ENCODE measurements at places on chromosomes 5 and 9.

DNA sequence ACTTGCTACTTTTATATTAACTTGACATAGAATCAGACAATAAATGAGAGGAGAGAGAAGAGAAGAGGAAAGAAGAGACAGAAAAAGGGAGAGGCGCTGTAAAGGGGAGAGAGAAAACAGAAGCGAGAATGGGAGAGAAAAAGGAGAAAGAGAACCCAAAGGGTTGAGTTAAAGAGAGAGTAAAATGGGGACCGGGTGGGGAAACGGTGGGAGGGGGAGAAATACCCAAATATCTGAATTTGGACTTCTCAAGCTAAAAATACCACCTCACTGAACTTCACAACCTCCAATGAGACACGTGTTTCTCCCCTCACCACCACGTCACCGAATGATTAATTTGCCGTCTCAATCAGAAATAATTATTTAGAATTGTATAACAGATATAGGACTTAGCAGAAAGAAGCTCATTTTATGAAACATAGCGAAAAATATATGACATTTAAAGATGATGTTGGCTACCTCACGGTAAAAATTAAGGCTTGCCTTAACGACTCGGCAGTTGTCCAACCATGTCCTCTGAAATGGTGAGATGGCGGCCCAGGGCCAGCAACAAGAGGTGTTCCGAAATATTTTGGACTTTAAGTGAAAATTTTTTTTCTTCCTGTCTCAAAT is 204.1 kb downstream of the MEF2C start:
- DNase-seq, result no peak

DNA sequence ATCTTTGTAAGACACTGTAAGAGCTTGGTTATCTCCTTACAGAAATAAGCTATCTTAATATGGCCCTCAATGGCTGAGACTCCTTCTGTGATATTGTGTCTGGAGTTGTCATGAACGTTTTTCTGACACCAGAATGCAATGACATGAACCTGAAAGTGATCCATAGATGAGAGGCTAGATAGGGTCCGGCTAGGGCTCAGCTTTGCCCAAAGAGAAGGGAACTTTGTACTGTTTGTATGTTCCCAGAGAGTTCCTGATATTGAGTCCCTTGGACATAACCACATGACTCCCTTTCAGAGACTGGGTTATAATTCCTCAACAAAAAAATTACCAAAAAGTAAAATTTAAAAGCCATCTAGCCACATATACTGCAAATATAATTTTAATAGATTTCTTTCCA is 575.8 kb upstream of the CLINT1 start:
- DNase-seq, result no peak

DNA sequence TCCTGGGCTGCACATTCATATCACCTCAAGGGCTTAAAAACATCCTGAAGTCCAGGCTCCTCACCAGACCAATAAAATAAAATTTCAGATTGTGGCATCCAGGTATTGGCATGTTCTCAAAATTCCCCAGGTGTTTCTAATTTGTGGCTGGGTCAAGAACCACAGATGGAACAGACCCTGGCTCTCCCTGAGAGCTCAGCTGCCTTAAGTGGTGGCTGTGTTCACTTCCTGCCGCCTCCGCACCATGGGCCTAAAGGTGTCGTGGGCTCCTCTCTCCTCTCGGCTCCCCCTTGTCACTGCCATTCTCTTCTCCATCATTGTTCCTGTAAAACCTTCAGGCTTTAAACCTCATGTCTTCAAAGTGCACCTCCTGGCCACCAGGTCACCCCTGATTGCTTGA is 17.8 kb upstream of the CCNJL start:
- DNase-seq, result peak; percentile 27

- no peak for DNase-seq
These were observed 20.0 kb upstream of the NPM1 start for GRCh38 chr5:171367424-171368370.

GRCh38 chr5:68336200-68336599 is 120.6 kb downstream of the PIK3R1 start:
- DNase-seq, result no peak

- no peak for DNase-seq
These were observed 10.4 kb upstream of the CEP120 start for GRCh38 chr5:123433596-123433995.

GRCh38 chr9:17462869-17463464 is 115.9 kb upstream of the SH3GL2 start:
- peak; percentile 32 for DNase-seq

GRCh38 chr5:73856997-73857396 is 231.0 kb downstream of the ARHGEF28 start:
- no peak for DNase-seq

- peak; percentile 29 for DNase-seq
These were observed 447 bp downstream of the CRAT start for GRCh38 chr9:129109952-129110739.

GRCh38 chr9:104553261-104553660 is 15.7 kb upstream of the OR13C8 start:
- no peak for DNase-seq

- DNase-seq, result no peak
These were observed 117.8 kb downstream of the CCDC192 start for GRCh38 chr5:127820910-127821553.

DNA sequence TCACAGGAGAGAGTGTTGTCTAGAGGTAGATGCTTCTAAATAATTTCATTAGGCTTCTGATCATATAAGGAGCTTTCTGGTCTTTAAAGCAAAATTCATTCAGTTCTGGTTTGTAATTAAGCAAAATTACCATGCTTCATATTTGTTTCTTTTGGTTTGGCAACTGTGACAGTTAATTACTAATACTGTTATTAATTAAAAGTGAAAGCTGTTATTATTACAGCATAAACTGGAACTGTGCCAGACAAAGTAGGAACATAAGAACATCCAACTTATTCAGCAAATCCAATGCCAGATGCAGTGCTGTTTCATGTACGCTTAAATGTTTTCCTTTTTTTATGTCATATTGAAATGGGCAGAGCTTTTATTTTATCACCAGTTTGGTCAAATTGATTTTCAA is 70.4 kb upstream of the DAB2 start:
- DNase-seq, result no peak

- DNase-seq, result no peak
These were observed 7.3 kb downstream of the CDC14B start for GRCh38 chr9:96612105-96612965.

DNA sequence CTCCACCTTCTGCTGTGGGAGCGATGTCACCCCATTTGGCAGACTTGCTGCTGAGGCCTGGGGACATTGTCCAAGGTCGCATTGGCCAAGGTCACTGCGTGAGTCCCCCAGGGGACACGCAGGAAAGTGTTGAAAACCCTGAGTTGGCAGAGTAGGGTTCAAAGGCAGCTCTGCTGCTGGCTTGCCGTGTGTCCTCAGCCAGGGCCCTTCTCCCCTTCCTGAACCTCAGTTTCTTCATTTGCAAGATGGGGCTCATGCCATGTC is 14.0 kb downstream of the ASS1 start:
- DNase-seq, result no peak

- no peak for DNase-seq
These were observed 99.1 kb downstream of the ENC1 start for GRCh38 chr5:74541381-74541781.

GRCh38 chr5:119059740-119060255 is 11.1 kb upstream of the DMXL1 start:
- no peak for DNase-seq

DNA sequence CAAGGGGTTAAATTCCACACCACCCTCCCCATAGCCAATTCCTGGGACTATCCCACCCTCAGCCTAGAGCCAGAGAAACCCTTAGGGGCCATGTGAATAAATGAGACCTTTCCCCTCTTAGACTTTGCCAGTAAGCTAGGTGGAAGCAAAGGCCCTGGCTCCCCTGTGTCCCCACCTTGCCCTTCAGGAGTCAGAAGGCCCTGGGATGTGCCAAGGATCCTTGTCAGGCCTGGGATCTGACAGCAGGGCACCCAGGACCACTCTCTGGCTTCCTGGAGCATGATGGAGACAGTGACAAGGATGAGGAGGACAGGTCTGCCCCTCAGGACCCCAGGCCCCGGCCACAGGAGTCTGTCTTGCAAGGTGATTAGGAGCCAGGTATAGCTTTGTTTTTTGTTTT is 125.0 kb upstream of the HAND1 start:
- no peak for DNase-seq

- no peak for DNase-seq
These were observed 454.2 kb downstream of the TLE4 start for GRCh38 chr9:80025796-80026520.

GRCh38 chr9:133897675-133898074 is 94.4 kb downstream of the VAV2 start:
- DNase-seq, result no peak

DNA sequence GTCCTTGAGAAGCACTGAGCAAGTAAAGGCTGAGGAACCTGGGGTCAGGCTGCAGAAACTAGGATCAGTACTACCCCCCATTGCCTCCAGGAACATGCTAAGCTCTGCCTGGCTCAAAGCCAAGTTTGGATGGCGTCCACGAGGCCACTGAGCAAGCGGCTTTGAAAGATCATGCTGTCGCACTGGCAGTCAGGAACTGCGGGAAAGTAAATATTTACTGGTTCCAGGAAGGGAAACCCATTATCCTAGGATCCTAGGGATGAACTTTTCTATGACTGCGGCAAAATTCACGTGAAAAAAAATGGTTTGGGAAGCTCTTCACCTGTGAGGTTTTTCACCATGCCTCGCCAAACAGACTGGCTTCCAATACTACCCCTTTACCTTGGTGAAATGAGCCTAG is 75.3 kb upstream of the PJA2 start:
- no peak for DNase-seq

DNA sequence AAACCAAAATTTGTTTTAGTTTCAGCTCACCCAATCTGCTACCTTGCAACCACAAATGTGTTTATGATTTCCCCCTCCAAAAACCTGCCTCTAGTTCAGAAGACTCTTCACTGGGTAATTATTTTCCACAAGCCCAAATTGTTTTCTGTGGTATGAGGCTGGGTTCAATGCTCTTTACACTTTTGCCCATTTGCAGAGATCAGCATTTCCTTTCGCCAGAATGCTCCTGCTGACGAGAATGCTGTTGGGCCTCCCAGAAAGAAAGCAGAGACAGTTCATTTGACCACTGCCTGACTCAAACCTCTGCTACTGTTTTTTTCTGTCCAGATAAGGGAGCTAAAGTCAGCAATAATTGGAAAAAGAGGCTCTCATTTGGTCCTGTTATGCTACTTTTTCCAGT is 427.3 kb downstream of the PDE4D start:
- DNase-seq, result no peak

GRCh38 chr5:72107131-72107900 is at the start of gene MAP1B:
TSS of gene MAP1B (plus strand) at chr5:72107475. CDS start at chr5:72107532, 57 bp downstream.
- DNase-seq, result no peak

DNA sequence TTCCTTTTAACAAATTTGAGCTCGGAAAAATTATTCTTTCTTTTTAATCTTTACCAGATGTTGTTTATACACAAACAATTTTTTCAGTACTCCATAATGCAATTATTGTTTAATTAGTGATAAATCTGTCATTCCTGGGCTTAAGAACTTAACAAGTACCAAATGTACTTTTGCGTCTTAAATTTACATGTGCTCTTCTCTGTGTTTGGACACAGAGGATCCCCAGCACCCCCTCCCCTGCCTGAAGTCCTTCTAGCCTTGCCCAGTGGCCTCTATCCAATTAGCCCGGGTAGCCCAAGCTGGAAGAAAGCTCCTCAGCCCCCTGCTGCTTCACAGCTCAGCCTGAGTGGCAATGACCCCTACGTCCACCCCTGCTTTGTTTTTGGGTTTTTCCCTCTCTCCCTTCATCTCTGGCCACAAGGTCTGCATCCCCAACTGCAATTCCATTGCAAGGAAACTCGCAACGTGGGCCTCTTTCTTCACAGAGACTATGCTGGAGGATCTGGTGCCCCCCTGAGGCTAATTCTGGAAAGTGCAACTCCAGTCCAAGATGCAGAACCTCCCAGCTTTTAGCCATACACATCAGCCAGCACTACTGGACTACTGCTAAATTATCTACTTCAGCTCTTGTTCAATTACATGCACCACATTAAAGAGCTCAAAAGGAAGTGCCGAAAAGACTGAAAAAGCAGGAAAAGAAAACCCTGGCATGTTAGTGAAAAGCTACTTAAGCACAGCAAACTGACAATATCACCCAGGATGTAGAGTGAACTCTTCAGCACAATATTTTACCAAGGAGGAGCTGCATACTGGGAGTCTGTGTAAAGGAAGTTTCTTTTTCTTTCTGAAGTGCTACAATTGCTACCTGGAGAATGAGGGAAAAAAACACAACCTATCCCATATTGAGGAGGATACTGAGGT is 186.2 kb downstream of the FANCC start:
- DNase-seq, result peak; percentile 70

GRCh38 chr5:143642791-143643190 is 169.2 kb upstream of the HMHB1 start:
- DNase-seq, result no peak

DNA sequence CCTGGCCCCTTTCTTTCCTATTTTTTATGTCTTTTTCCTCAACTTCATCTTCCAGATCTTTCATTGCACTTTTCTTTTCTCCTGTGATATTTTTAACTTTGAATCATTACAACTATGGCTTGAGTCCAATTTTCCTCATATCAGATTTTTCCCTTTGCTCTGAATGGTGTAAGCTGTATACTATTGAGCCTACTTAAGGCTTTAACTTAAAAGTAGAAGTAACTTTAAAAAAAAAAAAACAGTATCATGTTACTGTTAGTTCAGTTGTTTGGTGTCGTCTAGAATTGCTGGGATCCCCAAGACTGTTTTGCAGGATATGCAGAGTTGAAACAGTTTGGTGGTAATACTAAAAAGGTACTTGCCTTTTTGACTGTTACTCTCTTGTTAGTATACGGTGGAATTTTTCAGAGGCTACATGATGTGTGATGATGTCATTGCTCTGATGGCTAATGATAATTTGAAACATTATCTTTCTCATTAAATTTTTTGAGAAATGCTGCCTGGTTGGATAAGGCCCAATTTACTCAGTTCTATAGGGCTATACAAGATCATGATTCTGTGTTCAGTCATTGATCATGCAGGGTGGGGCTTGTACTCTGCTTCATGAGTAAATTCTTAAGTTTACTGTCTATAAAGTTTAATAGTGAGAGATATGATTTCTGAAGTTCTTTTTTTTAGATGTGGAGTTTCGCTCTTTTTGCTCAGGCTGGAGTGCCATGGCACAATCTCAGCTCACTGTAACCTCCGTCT is 8.8 kb downstream of the NAA35 start:
- no peak for DNase-seq

- peak; percentile 27 for DNase-seq
These were observed 47.2 kb downstream of the CMYA5 start for GRCh38 chr5:79736528-79737514.

DNA sequence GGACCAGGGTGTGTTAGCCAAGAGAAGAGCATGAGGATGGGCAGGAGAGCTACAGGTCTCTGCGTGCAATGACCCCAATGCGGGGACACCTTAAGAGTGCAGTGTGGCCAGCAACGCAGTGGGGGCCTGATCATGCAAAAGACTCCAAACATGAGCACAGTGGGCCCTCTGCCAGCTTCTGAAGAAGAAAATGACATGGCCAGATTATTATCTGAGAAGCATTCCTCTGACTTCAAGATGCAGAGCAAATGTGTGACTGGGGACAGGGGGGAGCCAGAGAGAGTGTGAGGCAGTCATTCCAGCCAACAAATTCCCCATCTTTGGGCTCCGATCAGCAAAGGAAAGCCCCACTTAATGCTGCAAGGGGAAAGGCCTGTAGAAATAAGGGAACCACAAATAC is 229.4 kb downstream of the CDK5RAP2 start:
- DNase-seq, result no peak

GRCh38 chr5:105167092-105167491 is 1604.5 kb upstream of the NUDT12 start:
- DNase-seq, result no peak

- DNase-seq, result no peak
These were observed 41.0 kb downstream of the PSD2 start for GRCh38 chr5:139836469-139837208.

GRCh38 chr9:122954253-122954691 is 13.5 kb downstream of the RABGAP1 start:
- no peak for DNase-seq

- DNase-seq, result no peak
These were observed 101.8 kb downstream of the CAMSAP1 start for GRCh38 chr9:135805422-135806022.

All from stimulated activated CD8-positive, alpha-beta memory T cell treated with anti-CD3 and anti-CD28 coated beads, Interleukin-4, amount 100 ng/mL, for 48 hours (primary cell).